ENCODE measurements at places on chromosomes 13 and 19.
A peak's percentile ranks its signal among the peaks of the same experiment; 100 is the strongest.

- H3K36me3 ChIP-seq, result no peaks in the 10 kb centered on the region
- no peak overlapping the region for H3K27ac ChIP-seq
- peak; percentile 22 for DNase-seq
- H3K4me1 ChIP-seq, result no peaks in the 10 kb centered on the region
- H3K27me3 ChIP-seq, result no peaks in the 10 kb centered on the region
Measured at GRCh38 chr19:57103573-57104277, 16.1 kb upstream of the USP29 start.

- H3K4me1 ChIP-seq, result peaks cover 34% of the 10 kb centered on the region
- H3K36me3 ChIP-seq, result peaks cover 28% of the 10 kb centered on the region
- no peaks in the 10 kb centered on the region for H3K27me3 ChIP-seq
Measured at GRCh38 chr19:18274219-18274780, at the start of gene IQCN. TSS of gene IQCN (minus strand) at chr19:18274452. CDS start at chr19:18269478, 4,974 bp downstream.

DNA sequence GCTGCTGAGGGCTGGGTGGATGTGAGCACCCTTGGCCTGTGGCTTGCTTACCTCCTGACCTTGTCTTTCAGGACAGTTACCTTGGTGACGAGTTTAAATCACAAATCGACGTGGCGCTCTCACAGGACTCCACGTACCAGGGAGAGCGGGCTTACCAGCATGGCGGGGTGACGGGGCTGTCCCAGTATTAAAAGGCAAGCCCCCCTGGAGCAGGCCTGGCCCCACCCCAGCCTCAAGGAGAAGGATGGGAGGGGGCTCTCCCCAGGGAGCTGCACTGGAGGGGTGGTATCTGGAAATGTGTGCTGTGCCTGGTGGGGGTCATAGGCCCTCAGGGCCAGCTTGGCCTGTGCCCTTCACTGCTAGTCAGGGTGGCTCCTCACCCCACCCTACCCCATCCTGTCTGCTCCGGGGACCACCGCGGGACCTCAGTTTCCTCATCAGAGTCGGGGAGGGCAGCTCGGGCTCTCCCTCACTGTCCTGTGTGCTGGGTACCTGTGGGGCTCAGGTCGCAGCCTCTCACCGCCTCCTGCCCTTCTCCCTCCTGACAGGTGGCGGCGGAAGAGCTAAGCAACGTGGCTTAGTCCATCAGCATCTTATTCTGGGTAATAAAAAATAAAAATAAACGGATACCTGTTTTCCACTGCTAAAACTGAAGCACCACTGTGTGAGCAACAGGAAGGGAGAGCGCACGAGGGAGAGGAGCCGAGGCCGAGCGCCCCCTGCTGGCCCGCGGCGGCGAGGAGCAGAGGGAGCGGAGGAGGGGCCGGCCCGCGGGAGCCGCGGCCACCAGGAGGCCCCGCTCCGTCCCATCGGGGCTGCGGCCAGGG lies 29.8 kb downstream of the CERS1 start:
- H3K4me1 ChIP-seq, result peaks cover 5% of the 10 kb centered on the region
- peak; percentile 54 for DNase-seq
- no peaks in the 10 kb centered on the region for H3K27me3 ChIP-seq
- peaks cover 71% of the 10 kb centered on the region for H3K36me3 ChIP-seq

- no peak overlapping the region for H3K4me3 ChIP-seq
- H3K27ac ChIP-seq, result no peak overlapping the region
- DNase-seq, result peak; percentile 96
- peaks cover 35% of the 10 kb centered on the region for H3K36me3 ChIP-seq
- peaks cover 7% of the 10 kb centered on the region for H3K4me1 ChIP-seq
Measured at GRCh38 chr19:13781547-13781946, 7.3 kb downstream of the C19orf53 start.

Data from mesenchymal stem cell (in vitro differentiated cells and primary cell).